ENCODE measurements at places on chromosomes 2 and 18.

DNA sequence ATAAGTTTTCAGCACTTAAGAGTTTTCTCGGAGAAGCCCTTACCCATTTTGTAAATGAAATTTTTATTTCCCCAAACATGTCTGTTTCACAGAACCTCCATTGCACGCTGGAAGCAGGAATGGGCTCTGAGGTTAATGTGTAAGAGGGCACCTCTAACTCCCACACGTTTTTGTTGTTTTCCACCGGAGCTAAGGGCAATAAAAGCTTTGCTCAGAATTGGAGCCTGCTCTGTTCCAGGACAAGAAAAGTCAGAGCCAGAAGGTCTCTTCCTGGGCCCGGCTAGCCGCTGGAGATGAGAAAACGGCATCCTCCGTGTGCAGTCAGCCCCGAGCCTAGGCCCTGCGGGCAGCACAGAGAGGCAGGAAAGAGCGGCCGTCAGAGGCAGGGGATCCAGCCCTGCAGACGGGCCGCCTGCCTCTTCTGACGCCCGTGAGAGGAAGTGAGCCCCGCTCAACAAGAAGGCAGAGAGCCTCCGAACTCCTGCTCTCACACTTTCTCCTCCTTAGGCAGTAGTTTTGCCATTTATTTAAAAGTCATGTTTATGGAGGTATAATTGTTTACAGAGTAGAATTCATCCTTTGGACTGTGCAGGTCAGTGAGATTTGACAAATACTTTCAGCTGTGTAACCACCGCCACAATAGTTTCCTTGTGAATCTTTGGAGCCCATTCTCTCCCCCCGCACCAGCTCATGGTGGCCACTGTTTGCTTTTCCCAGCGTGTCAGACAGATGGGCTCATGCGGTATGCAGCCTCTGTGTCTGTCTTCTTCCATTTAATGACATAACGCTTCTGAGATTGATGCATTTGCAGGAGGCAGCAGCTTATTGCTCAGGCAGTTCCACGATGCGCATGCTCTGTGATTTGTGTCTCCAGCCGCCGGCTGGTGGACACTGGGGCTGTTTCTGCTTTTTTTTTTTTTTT is 117.3 kb downstream of the GALR1 start:
- DNase-seq: no peak

- DNase-seq: no peak
These were observed 146.3 kb downstream of the TMX3 start for GRCh38 chr18:68568364-68569155.

- no peak for DNase-seq
These were observed 333.3 kb downstream of the SLC8A1 start for GRCh38 chr2:40118622-40119021.

DNA sequence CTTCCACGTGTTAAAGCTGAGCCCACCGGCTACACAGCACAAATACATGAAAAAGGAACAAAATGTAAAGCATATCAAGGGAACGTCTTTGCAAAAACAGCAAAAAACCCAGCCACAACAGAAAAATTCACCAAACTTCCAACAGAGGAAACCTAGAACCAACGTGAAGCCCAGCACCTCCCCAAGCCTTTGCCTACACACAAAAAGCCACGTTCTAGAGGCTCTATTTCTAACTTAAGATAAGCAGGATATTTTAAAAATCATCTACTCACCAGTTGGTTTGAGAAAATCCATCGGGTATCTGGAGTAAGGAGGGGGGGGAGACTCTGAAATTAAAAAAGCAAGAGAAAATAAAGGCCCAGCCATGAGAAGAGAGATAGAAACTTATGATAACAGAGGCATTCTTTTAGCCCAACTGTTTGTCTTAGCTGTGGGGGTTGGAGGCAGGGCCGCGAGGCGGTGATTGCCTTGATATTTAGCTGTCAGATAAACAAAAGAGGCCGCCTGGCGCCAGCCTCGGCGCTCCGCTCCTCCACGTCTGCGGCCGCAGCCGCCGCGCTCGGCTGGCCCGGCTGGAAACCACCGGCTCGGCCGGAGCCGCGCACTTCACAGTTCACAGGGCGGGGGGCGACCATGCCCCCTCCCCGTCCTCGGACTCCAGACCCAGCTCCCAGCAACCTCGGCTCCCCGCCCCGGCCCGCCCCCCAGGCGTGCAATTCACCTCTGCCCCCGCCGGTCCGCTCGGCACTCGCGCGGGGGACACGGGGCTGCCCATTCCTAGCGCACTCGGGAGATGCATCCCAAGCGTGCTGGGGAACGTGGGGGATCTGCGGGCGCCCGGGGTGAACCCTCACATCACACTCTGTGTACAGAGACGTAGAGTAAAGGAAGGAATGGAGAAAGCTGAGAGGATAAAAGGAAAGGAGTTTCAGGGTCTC is 2.4 kb downstream of the SMAD7 start:
- peak; percentile 27 for DNase-seq

DNA sequence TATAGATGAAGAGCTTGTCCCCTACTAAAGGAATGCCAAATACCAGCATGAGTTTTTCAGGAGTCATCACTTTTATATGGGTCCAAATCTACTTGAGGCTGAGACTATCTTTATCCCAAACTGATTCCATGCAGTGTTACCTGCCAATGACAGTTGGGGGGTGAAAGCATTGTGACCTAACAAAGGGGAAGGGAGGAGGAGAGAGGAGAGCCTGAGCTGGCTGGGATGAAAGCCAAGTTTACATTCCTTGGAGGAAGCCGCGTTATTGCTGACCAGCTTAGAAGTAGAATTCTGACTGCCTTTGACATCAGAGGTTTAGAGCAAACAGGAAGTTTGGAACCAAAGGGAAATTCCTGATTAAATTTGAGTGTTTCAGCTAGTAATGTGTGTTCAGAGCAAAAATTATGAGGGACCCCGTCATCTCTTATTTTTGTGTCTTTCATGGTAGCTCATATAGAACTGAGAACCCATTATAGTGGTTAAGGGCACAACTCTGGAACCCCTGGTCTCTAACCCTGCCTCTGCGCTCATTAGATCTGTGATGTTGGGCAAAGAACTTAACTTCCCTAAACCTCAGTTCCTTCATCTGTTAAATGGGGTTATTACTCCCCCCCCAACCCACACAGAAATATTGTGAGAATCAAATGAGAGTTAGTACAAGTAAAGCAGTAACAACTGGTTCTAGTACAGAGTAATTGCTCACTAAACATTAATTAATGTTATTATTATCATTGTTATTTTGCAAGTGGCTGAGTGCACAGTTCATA is 199.3 kb upstream of the EPAS1 start:
- DNase-seq: no peak

DNA sequence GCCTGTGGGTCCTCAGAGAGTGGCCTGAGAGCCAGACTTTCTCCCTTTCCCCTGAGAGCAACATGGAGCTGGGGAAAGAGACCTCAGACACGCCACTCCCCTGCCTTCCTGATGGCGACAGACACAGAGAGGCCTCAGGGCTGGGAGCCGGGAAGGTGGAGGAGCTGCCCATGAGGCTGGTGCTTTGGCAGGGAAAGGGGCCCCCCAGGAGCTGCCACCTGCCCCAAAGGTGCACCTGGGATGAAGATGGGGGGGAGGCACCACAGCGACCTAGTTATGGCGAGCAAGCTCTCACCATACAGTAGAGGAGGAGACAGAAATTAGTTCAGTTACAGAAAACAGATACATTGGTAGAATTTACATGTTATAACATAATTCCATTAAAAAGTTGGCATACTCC is 80.7 kb upstream of the PXDN start:
- DNase-seq: no peak

- DNase-seq: no peak
These were observed 67.7 kb downstream of the PDCL3 start for GRCh38 chr2:100630473-100630977.

GRCh38 chr2:104786821-104787220 is 67.1 kb upstream of the POU3F3 start:
- no peak for DNase-seq

DNA sequence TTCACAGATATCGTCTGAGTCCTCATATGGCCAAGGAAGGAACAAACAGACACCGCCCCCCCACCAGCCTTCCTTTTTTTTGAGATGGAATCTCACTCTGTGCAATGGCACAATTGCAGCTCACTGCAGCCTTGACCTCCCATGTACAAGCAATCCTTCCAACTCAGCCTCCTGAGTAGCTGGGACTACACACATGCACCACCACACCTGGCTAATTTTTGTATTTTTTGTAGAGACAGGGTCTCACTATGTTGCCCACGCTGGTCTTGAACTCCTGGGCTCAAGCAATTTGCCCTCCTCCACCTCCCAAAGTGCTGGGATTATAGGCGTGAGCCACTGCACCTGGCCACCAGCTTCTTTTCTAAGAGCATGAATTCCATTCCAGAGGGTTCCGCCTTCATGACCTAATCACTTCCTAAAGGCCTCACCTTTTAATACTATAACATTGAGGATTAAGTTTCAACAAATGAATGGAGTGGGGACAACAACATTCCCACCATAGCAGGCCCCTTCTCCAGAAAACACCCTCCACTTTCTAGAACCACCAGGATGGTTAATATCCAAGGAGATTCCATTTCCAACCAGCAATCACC is 2.2 kb upstream of the TMBIM1 start:
- DNase-seq: no peak

GRCh38 chr2:46062637-46063412 is 234.4 kb upstream of the EPAS1 start:
- peak; percentile 49 for DNase-seq

GRCh38 chr2:226794751-226795171 is 4.9 kb downstream of the IRS1 start:
- no peak for DNase-seq

DNA sequence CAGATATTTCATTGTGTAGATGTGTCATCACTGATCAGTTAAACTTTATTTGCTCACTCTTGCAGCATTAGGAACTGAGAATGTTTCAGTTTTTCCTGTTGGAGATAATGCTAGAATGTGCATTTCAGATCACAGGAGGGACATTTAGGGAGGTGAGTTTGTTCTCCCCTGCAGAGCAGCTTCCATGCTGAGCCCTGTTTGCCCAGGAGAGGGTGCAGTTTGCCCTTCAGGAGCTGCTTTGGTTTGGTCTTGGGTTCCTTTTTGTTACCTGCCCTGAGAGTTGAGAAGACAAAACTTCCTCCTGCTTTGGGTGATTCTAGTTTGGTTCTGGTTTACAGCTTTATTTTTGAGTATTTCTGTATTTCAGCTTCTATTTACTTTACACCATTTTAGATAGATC is 49.9 kb downstream of the DGKD start:
- no peak for DNase-seq

GRCh38 chr2:12081481-12082210 is 335.2 kb downstream of the LPIN1 start:
- DNase-seq: no peak

DNA sequence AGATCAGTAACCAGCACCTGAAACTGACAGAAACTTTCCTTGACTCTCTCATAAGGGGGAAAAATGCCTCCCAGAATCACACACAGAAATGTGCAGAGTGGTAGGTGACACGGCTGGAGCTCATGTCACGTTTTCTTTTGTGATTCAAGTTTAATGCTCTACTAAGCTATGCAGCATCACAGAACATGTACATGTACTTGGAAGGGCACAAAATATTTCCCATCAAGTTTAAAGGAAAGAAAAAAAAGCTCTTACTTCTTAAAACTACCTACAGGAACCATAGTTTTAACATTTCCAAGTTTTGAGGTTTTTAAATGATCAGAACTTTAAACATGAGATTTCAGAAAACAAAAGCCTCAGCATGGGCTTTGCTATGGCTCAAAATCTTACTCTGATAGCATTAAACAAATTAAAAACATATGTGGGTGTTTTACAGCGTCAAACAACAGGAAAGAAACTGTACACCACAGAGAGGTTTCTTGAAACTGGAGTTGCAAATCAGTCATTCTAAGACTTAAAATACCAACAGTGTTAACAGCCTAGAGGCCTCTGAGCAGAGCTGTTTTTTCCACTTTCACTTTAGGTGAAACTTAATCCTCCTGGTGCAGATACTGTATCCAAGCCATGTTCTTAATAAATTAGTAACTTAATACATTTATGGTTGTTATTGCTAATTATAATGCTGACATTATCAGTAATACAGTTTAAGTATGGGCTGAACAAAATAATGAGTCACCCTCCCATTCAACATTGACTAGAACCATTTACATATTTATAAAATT is 30.1 kb downstream of the MBP start:
- no peak for DNase-seq

DNA sequence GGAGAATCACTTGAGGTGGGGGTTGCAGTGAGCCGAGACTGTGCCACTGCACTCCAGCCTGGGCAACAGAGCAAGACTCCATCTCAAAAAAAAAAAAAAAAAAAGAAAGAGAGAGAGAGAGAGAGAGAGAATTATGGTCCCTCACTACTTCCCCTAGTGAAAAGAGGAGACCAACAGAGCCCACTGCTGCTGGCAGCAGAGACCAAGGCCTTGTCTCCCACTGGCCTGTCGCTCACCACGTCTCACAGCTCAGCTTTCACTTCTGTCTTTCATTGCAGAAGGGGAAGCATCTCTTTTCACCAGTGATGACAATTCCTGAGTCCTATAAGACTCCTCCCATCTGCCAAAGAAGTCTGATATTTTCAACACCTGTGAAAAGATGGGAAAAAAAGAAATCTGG is 81.3 kb downstream of the CLHC1 start:
- DNase-seq: no peak

- no peak for DNase-seq
These were observed 10.4 kb downstream of the MALL start for GRCh38 chr2:110105183-110105582.

DNA sequence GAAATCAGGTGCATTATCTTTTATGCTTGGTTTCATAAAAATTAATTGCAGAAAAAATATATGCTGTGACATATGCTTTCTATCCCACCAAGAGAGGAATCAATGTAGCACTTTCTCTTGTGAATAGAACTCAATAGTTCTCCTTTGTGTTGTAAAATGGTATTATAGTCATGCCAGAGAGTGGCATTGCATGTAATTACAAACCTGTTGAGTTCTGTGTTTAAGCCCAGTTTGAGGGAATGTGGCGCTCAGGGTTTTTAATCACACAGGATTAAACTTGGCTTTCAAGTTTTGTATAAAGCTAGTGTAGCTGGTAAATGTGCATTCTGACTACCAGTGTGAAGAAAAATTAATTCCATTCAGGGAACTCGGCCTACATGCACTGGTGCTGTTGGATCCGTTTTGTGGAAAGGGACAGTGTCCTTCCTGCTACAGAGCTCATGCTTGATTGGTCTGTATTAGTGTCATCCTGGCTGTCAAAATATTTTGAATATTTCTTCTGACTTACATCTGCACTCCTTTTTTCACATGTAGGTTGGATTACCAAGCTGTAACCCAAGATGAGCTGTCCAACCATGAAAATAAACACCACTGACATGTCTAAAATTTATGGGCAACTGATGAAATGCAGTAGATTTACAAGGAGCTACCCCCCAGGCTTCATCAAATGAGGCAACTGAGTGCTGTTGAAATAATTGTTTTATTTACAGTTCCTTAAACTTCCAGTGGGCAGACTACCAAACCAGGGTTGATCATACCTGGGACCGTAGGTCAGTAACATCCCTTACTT is 80.3 kb downstream of the SLC4A3 start:
- no peak for DNase-seq

- DNase-seq: no peak
These were observed 443.9 kb upstream of the VRK2 start for GRCh38 chr2:57602733-57603132.

GRCh38 chr18:73264562-73264921 is 396.8 kb upstream of the NETO1 start:
- no peak for DNase-seq

- DNase-seq: peak; percentile 81
These were observed at the start of gene KIDINS220 for GRCh38 chr2:8836971-8837794. Gene KIDINS220, minus strand, starts transcription at chr2:8837613. Its CDS starts 10,520 bp downstream, at chr2:8827093.
